ENCODE measurements at places on chromosomes 12 and 14. TPM values are rescaled to one million over a fixed set of nuclear protein-coding genes. Genes with fewer than 3 reads are reported as not detected.

DNA sequence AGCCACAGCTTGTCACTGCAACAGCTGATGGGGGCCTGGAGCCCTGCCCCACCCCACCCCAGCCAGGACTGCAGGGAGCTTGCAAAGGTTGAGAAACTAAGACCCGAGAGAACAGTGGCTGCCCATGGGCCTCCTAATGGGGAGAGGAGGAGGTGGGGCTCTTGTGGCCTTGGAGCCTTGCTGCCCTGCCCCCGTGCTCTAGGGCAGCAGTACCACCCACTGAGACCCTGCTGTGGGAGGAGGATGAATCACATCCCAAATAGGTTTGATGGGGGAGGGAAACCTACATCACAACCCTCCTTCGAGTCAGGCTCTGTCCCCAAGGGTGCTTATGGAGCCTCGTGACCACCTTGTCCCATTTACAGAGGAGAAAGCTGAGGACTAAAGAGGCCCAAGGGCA is 15.9 kb downstream of the HHIPL1 start:
- no peak for DNase-seq

Gene BCL11B
- 0.43 TPM for total RNA-seq

Gene BMP4
- total RNA-seq = 2.5 TPM

Gene DTX1
- total RNA-seq = 24.5 TPM

GRCh38 chr12:96710127-96710745 is 196.8 kb upstream of the NEDD1 start:
- no peak for DNase-seq

Gene LRRIQ1
- total RNA-seq = not detected

GRCh38 chr12:120257041-120257821 is 8.3 kb downstream of the PXN start:
- no peak for DNase-seq

DNA sequence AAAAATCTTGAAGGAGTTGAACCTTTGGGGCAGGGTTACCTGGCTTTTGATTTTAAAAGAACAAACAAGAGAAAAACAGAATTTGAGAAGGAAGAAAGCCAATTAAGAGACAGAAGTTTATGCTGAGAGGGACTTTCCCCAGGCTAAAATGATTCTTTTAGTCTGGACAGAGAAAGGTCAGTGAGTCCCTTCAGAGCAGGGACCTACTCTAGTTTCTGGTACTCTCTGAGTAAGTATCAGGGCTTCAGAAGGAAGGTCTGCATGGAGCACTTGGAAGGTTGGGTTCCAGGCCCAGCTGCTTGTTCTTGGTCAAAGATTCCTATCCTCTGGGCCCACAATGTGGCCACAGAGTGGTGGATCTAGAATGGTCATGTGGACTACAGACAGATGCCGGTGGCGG is 59.6 kb downstream of the KLRG1 start:
- no peak for DNase-seq

Gene SFSWAP
- total RNA-seq = 15.7 TPM

Gene RASSF9
- total RNA-seq = 0.93 TPM

Gene KRT3
- total RNA-seq = not detected

Gene SOAT2
- 0.25 TPM for total RNA-seq

GRCh38 chr12:107318806-107319532 is 225.6 kb upstream of the CRY1 start:
- DNase-seq = no peak

Gene GPR137C
- 0.23 TPM for total RNA-seq

- no peak for DNase-seq
Measured at GRCh38 chr12:75579552-75579951, 68.1 kb upstream of the KRR1 start.

Gene FOXN4
- 0.10 TPM for total RNA-seq

DNA sequence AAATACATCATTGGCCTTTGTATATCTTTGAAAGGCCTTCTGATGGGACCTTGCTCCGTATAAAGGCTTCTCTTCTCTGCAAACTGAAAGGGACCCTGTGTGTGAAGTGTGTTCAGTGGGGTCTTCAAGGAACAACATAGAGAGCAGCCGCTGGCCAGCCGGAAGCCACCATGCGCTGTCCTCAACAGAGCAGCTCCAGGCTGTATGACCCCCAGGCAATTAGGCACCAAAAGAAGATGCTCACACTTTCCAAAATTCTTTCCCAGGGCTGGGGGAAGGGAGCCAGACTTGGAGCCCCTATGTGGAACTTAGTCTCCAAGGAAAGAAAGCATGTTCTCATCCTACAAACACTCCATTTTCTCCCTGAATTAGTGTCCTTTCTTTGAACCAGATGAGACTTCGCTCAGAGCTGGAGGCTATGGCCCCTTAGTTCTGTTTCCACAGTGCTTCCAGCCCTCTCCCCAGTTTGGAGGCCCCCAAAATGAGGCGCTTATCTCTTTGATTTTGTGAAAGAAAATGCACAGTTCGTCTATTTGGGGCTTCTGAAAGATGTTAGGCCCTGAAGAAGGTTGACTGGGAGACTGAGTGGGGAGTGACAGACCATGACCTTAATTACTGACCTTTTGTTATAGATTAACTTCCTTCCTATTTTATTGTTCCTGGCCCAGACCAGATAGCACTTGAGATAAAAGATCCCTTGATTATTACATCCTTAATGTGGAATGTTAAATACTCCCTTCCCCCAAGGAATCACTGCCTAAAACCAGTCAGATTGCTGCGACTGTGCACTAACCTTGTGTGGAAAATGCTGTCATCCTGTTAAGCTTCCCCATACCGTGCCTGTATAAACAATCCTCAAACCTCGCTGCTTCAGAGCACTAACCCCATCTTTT is 128.3 kb upstream of the FGD4 start:
- no peak for DNase-seq

Gene PRKD1
- total RNA-seq = 6.3 TPM

DNA sequence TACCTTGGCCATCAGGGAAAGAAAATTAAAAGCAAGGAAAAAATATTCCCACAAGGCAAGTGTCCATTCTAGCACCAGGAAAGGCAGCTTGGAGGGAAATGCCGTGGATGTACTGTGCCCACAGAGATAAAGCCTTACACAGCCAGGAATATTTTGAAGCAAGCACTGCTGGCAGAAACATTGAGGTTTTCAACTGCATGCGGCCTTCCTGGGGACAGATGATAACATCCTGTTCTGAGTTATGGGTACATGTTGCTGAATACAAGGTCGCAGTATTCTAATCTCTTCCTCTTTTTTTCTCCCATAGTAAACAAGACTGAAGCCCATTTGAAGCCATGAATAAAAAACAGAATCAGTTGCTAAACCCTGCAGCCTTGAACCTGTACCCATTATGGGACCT is 197.1 kb downstream of the BTG1 start:
- DNase-seq = no peak

GRCh38 chr12:116878567-116879508 is 2.4 kb downstream of the HRK start:
- no peak for DNase-seq

DNA sequence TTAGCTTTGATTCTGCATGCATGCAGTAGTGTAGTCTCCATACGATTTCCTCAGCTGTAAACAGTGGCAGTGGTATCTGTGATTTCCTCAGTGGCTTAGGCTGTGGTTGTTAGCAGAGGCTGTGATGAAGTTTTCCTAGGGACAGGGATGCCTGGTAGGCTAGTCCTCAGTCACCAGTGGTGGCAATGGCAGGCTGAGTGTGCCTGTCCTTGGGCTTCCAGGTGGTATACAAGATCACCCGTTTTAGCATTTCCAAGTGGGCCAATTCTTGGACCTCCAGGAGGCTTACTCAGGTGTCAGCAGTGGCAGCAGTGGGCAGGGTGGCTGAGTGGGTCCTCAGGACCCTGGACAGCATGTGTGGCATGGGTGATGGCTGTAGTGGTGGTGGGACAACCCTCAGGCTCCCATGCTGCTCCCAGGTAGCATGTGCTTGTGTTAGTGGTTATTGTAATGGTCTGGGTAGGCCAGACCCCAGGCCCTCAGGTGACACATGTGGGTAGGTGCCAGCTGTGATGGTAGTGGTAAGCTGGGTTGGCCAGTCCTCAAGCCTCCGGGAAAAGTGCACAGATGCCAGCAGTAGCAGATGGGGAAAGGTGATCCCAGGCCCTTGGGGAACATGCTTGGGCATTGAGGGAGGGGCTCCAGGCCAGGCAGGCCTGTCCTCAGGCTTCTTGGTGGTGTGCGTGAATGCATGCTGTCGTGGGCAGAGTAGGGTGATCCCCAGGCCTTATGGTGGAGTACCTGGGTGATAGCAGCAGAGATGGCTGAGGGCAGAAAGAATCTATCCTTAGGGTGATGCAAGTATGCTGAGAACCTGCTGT is 146.5 kb downstream of the PAPOLA start:
- DNase-seq = no peak

All from left lobe of liver (tissue), 2 donors.